ENCODE measurements at places on chromosomes 5 and 9.

DNA sequence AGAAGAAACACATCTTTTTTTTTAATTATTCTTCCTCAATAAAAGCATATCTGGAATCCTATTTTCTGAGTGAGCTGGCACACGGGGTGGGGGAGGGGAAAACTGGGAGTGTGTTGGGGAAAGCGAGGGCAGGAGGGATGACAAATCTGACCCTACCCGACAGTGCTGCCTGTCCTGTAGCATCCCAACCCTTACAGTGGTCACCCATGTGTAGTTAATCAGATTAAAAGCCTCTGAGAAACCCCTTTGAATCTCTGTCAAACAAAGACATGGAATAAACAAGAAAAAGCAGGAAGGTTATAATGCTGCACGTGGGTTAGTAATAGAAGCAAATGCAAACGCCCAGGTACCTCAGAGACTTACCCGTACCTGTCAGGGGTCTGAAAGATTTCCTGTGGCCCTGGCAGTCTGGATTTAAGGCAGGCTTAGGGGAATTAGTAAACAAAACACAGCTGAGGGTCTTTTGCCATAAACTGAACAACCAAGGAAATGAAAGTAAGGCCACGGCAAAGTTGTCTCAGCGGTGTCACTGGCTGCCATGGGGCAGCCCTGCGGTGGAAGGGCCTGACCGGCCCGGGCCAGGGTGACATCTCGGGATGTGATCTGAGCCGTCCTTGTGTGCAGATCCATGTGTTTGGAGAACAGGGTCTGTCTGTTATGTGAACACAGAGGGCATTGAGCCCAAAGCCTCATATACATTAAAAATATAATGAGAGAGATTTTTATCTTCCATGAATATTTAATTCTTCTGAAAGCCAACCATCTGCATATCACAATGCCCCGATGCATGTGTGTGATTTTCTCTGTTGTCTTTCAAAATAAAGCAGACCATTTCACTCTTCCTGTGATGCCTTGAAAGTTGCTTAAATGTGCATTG is 308.2 kb downstream of the ZNF608 start:
- no peak for DNase-seq

GRCh38 chr5:169248996-169249395 is 51.9 kb downstream of the SLIT3 start:
- no peak for DNase-seq

- DNase-seq, result no peak
These were observed 4.5 kb downstream of the OCLN start for GRCh38 chr5:69497006-69497520.

- no peak for DNase-seq
These were observed 161.4 kb upstream of the GNA14 start for GRCh38 chr9:77809552-77809951.

GRCh38 chr9:35703906-35704672 is 14.4 kb upstream of the TPM2 start:
- no peak for DNase-seq

GRCh38 chr5:43192558-43193180 is 644 bp downstream of the NIM1K start:
- DNase-seq, result no peak

- no peak for DNase-seq
These were observed 6.4 kb downstream of the TSPAN17 start for GRCh38 chr5:176653401-176654385.

- no peak for DNase-seq
These were observed 56.7 kb downstream of the CYFIP2 start for GRCh38 chr5:157322581-157322980.

- DNase-seq, result no peak
These were observed 44.7 kb downstream of the GAS1 start for GRCh38 chr9:86902586-86902985.

DNA sequence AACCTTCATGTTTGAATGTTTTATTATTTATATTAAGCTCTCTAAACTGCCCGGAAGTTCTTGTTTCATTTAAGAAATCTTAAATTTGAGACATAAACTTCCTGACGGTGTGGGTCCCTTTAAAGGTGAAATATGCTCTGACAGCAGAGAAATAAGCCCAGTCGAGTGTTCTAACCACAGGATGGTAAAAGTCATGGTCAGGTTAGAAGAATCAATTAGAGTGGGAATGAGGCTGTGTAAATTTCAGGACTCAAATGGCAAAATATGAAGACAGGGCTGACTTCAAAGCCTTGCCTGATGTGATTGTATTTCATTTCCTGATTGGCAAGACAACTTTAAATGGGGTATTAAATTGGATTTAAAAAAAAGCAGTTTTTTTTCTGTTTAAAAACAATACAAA is 432.9 kb upstream of the BRINP1 start:
- no peak for DNase-seq

GRCh38 chr5:158203261-158203660 is 344.3 kb upstream of the CLINT1 start:
- no peak for DNase-seq

Data from GM12891 (cell line).